ENCODE measurements at places on chromosomes 5 and 9.

DNA sequence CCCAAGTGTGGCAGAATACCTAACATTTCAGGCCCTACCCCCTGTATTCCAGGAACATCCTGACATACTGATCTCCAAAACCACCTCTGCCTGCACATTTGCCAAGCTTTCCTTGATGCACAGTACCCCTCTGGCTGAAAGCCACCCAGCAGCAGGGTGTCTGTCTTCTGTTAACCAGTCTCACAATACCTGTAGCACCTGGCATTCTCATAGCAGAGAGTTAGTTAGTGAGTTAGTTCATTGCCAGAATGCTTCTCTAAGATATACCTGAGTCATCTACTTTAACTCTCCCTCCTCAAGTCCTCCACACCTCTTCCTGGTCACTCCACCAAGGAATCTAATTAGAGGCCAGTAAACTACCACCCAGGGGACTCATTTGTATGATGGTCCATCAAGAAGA lies 46.1 kb upstream of the IL7R start:
- no peak for DNase-seq

- DNase-seq: no peak
These were observed 205.1 kb downstream of the SNCAIP start for GRCh38 chr5:122517091-122517490.

DNA sequence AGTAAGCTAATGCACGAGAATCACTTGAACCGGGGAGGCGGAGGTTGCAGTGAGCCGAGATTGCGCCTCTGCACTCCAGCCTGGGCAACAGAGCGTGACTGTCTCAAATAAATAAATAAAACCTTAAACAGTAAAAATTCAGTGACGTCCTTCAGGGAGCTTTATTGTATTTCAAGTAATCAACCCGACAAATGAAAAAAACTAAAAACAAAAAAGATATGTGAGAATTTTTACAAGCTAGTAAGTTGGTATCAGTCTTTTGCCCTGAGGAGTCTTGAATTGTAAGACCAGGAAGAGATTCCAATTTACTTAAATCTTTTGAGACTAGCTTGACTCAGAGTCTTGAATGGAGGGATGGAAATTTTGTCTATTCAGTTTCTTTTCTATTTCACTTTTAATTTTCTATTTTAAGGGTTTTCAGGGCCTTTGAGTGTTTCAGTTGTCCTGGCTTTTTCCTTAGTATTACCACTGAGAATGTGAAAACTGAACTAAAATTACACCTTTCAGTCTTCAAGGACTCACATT lies 126.0 kb upstream of the DHFR start:
- no peak for DNase-seq

GRCh38 chr5:118544887-118545449 lies 443.4 kb downstream of the DTWD2 start:
- DNase-seq: peak; percentile 51

GRCh38 chr9:111831371-111832108 lies 36.8 kb upstream of the SHOC1 start:
- peak; percentile 45 for DNase-seq

DNA sequence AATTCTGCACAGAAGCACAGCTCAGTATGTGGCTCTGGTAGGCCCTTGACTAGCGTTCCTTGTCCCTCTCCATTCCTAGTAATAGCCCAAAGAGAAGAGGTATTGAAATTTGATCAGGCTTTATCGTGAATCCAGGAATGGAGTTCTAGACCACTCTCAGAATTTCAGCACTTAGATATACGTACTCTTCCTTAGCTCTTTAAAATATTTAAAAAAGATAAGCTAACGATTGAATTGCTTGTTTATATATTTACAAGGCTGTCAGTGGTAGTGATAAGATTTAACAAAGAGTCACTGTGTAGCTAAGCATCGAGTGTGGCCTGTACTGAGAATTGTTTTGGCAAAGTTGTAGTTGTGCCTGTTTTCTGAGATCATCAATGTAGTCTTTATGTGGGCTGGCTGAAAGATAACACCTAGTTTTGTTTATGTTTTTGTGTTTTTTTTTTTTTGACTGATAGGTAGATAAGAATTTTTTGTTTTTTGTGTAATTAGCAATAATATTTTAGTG lies 2.5 kb downstream of the KIAA1958 start:
- DNase-seq: no peak

- no peak for DNase-seq
These were observed 35.3 kb downstream of the MPDZ start for GRCh38 chr9:13244181-13244580.

DNA sequence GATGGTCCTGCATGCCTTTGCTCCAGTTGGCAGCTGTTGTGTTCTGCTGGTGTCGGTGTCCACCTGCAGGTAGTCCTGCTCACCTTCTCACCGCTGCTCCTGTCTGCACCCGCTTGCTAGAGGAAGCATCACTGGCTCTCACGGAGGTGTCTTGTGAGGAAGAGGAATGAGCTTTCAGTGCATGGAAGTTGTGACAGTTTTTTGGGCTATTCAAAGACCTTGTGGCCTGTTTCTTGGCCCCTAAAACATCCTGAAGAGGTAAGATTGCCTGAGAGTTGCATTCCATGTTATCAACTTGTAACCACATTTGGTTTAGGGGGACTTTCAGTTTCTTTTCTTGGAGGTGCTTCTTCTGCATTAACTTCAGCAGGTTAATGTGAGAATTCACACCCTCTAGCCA lies 85.6 kb downstream of the MACROH2A1 start:
- DNase-seq: no peak

- no peak for DNase-seq
These were observed 580.8 kb downstream of the BNC2 start for GRCh38 chr9:16289639-16290038.

GRCh38 chr5:73816656-73817420 lies 190.8 kb downstream of the ARHGEF28 start:
- DNase-seq: peak; percentile 92

DNA sequence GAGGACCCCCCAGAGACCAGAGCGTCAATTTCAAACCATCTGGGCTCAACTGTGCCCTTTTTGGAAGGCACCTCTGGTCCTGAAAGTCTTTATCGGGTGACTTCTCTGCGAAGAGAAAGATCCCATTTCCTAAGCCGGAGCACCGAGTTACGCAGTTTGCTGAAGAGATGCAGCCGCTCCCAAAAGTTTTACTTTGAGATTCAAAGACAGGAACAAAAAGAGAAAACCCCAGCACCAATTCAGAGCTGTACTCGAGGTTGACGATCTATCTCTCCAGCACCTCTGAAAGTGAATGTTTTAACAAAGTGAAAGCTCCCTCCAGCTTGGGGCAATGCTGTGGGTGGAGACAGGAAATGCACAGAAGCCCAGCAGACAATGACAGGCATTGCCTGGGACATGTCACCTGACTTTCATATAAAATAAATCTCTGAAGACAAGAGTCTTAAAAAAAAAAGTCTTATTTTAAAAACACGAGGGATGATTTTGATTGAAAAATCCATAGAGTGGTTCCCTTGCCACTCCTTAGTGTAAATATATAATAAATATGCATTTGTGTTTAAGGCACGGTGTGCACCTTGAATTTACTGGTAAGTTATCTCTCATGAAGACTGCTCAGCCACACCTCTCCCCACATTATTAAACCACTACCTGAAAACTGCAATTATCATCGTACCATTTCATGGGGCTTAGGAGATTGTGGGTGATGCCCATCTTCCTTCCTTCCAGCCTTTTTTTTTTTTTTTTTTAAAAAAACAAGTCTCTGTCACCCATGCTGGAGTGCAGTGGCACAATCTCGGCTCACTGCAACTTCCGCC lies 79.9 kb downstream of the FNBP1 start:
- peak; percentile 69 for DNase-seq

- DNase-seq: no peak
These were observed 9.6 kb downstream of the STK10 start for GRCh38 chr5:172178301-172178987.

- DNase-seq: peak; percentile 71
These were observed 338.3 kb downstream of the RAB3C start for GRCh38 chr5:58921159-58921558.

GRCh38 chr9:125968714-125969374 lies 221.7 kb downstream of the PBX3 start:
- no peak for DNase-seq

GRCh38 chr9:13078164-13078563 lies 201.3 kb downstream of the MPDZ start:
- no peak for DNase-seq

DNA sequence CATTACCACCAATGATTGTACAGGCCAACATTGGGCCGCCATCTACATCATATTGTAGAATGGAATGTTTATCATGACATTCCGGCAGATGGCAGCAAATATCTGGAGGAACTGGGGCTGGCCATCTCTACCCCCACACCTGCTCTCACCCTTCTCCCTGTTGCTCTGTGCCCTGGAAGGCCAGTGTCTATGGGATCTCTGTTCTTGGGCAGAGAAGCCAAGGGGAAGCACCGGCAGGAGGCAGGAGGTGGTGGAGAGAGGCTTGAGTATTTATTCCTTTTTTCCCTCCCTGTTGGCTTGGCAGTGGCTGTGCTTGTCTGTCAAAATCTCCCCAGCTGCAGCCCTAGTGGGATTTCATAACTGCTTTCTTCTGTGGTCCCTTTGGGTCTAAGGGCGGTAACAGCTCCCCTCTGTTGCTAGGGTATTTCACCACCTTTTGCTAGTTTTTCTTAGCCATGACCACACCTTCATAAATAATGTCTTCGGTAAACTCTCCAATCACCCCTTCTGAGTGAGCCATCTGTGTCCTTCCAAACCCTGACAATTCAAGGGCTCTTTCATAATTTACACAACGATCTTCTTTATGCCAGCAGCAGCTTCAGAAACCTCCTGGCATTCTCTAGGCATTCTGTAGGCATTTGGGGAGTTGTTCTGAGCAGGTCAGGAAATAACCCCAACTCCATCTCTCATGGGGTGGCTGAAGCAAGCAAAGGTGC lies 225.8 kb downstream of the MELK start:
- DNase-seq: no peak

GRCh38 chr5:118249386-118249785 lies 739.0 kb downstream of the DTWD2 start:
- DNase-seq: no peak

- DNase-seq: peak; percentile 46
These were observed 1.1 kb downstream of the KIF2A start for GRCh38 chr5:62306896-62307689.

DNA sequence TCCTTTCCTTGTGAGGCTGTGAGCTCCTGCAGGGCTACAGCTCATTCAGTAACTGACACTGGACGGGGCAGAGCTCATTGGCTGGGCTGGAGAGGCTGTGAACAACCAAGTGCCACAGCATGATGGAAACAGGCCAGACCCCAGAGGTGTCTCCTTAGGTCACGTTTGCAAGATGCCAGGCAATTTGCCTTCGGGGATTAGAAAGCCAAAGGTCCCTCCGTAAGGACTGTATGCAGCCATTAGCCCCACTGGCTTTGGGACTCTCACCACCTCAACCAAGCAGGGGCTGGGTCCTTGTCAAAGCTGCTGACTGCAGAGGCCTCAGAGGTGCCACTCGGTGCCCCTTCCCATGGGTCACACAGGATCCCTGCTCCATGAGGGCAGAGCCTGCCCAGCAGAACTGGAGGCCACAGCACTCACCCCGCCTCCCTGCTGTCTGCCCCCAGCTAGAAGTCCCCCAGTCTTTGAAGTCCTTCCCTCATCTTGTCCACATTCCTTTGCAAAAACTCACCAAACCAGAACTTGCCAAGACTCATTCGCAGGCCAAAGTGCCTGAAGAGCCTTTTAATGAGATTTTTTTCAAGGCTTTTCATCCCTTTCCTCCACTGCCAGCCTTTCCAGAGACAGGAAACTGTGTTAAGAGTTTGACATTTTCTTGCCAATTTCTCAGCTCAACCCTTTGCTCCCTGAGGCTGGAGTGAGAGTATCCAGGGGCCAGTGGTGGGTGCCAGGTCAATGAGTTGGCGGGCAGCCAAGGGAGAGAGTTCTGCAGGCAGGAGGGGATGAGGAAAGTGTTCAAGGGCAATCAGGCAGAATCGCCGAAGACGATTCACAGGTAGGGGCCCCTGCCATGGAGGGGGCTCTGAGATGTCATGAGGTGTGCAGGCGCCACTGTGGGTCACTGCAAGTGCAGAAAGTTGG lies 39.7 kb upstream of the SLC25A51 start:
- DNase-seq: peak; percentile 93

- peak; percentile 77 for DNase-seq
These were observed 185.0 kb downstream of the CSNK1G3 start for GRCh38 chr5:123696921-123697341.

DNA sequence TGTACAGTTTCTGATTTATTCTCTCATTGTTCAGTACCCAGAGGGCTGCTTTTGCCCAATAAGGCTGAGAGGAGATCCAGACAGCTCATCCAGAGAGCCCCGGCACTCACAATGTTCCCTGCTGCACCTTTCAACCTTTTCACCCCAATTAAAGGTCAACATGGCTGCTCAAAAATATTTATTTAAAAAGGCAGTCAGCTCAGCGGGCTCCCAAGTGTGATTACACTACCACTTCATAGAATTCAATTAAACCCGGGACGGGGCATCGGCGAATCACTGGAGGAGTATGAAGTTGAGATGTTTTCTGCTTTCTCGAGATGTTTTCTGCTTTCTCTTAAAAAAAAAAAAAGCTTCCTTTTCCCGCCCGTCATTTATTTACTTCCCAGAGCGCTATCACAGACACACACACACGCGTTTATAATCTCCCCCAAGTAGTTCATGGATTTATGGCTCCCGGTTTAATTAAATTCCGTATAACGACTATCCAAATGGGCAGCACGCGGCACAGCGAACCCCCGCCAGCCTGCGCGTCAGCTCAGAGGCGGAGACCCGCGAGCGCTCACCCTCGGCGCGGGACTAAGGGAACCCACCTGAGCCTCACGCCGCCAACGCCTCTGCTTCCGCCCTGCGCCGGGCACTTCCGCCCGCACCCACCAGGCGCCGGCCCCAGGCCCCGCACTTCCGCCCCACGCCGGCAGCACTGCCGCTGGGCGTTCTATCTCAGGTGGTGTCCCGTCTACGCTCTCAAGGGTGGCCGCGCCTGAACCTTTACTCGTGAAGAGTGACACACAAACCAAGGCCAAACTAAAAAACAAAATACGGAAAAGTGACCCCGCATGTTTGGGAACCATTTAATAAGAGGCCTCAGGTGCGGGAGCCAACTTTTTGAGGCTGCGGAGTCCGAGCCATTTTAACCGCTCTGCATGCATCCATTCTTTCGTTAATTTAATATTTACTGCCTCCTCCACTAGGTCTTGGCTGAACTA lies at the start of gene C5orf63:
Gene C5orf63 (minus strand): TSS at position 642 of the 986 bp plus-strand sequence. CDS start 14,507 bp downstream, outside the sequence.
- DNase-seq: no peak

DNA sequence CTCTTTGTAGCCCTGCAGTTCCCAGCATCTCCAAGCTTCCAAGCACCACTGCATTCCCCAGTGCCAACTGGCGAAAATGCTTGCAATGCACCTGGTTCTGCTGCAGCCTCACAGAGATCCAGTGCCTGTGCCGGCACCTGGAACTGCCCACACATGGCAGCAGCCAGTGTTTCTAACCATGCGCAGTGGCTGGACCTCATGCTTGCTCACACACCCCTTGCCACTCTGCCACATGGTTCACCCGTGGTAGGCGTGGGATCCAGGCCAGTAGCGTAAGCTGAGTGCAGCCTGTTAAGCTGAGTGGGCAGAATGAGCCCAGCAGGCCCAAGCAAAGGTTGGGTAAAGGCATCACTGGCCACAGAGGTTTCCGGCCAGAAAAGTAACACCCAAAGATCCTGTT lies 214.1 kb upstream of the VLDLR start:
- DNase-seq: no peak

GRCh38 chr9:37747271-37747753 lies 6.3 kb upstream of the TRMT10B start:
- peak; percentile 57 for DNase-seq
